ENCODE measurements at places on chromosomes 1 and 21. TPM values are rescaled to one million over a fixed set of nuclear protein-coding genes. Genes with fewer than 3 reads are reported as not detected.

Gene KRTAP7-1
- total RNA-seq = not detected

Gene RRP15
- 4.1 TPM for total RNA-seq

Gene FNBP1L
- 24.4 TPM for total RNA-seq

Gene SERTAD4
- under 0.01 TPM for total RNA-seq

Gene CLEC20A
- not detected for total RNA-seq
